ENCODE measurements at places on chromosomes 7 and 10.
A peak's percentile ranks its signal among the peaks of the same experiment; 100 is the strongest.

GRCh38 chr10:4643471-4643870, 182.5 kb upstream of the AKR1E2 start:
- DNase-seq: no peak

- DNase-seq: no peak
These were observed 37.5 kb downstream of the PTN start for GRCh38 chr7:137305901-137306621.

GRCh38 chr10:80509403-80510161, 28.1 kb upstream of the SH2D4B start:
- peak; percentile 75 for DNase-seq

- no peak for DNase-seq
These were observed 1.2 kb upstream of the LSM8 start for GRCh38 chr7:118182593-118183427.

DNA sequence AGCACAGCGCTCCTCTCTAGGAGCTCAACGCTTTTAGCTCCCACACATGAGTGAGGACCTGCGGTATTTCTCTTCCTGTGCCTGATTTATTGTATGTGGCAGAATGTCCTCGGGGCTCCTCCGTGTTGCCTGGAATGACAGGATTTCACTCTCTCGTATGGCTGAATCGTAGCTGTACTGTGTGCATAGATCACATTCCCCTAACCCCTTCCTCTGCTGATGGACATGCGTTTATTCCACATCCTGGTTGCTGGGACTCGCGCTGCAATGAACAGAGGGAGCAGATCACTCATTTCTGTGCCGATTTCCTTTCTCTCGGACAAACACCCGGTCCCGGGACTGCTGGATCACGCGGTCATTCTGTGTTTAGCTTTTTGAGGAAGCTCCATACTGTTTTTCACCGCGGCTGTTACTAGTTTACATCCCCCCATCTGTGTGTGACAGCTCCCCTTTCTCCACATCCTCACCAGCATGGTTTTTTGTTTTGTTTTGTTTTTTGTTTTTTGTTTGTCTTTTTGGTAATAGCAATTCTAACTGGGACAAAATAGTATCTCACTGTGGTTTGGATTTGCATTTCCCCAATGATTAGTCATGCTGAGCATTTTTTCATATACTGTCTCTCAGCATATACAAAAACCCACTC, 76.3 kb downstream of the FOXL3 start:
- no peak for DNase-seq

GRCh38 chr10:96358851-96359540, at the start of gene OPALIN:
Gene OPALIN (minus strand): TSS chr10:96359002. CDS start chr10:96358896, 106 bp downstream.
- no peak for DNase-seq

GRCh38 chr10:59090817-59091622, 85.4 kb upstream of the PHYHIPL start:
- no peak for DNase-seq

- no peak for DNase-seq
These were observed 57.9 kb upstream of the CAPZA2 start for GRCh38 chr7:116804471-116804870.

GRCh38 chr10:13722747-13723653, 136.2 kb downstream of the PRPF18 start:
- no peak for DNase-seq

DNA sequence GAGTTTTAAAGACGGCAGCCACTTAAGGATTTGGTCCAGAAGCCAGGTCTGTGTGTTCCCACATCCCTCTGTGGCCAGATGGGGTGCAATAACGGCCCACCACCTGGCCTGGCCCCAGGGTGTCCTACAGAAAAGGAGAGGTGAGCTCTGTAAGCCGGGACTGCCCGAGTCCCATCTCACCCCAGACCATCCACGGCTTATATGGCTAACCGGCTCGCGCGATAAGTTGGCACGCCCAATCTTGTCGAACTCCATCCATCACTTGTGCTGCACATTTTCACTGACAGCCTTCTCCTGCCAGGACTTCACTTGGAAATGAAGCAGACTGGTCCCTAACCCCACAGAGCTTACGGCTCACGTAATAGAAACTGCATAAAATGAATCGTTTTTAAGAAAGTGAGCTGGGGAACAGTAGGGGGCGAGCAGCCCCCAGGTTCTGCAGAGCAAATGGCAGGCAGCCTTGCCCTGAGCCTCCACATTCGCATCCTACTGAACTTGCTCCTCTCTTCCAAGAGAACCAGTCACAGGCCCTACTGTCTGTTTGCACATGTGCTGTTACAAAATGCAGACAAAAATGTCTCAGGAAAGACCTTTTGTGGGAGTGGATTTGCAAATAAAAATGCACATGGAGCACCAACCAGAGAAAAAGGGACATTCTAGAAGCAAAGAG, 98.2 kb downstream of the TNS3 start:
- DNase-seq: peak; percentile 16

GRCh38 chr10:89129911-89130310, 77.2 kb downstream of the CH25H start:
- peak; percentile 28 for DNase-seq

DNA sequence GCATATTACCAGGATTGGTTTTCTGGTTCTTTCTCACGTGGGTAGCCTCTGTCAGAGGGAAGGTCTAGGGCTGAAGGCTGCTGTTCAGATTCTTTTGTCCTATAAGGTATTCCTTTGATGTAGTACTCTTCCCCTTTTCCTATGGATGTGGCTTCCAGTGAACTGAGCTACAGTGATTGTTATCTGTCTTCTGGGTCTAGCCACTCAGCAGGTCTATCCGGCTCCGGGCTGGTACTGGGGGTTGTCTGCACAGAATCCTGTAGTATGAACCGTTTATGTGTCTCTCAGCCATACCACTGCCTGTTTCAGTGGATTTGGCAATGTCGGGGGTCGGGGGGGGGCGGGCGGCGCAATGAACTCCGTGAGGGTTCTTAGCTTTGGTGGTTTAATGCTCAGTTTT, 84.5 kb upstream of the C10orf90 start:
- DNase-seq: no peak

GRCh38 chr7:148503900-148504487, 86.6 kb upstream of the C7orf33 start:
- DNase-seq: no peak

DNA sequence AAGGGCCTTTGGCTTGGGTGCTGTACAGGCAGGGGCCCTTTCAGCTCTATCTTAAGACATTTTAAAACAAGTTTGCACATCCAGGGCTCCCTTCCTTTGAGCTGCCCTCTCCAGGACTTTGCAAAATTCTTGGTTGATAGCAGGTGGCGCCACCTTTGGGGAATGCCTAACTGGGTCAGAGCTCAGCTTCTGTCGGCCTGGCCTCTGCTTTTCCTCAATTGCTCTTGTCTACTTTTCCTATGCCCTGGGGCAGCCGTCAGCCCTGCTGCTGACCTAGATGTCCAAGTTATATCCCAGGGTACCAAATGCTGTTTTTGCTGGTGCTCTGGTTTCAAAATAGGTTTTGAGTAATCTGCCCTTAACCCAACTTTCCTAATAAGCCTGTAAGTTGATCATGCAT, 65.8 kb downstream of the APBB1IP start:
- no peak for DNase-seq

DNA sequence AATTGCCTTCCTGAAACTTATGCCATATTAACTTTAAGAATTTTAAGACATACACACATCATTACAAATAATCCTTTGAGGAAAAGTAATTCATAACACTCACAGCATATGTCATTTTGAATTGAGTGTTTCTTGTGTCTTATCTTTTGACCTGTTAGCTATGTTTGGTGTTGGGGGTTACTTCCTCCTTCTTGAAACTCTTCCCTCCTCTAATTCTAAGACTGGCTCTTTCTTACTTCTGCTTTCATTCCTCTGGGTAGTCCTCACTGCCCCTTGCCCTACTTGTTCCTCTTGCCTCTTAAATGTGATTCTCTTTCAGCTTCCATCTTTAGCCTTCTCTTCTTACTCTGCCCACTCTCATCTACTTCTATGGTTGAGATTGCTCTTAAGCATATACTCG, 28.3 kb upstream of the PIP4K2A start:
- no peak for DNase-seq

DNA sequence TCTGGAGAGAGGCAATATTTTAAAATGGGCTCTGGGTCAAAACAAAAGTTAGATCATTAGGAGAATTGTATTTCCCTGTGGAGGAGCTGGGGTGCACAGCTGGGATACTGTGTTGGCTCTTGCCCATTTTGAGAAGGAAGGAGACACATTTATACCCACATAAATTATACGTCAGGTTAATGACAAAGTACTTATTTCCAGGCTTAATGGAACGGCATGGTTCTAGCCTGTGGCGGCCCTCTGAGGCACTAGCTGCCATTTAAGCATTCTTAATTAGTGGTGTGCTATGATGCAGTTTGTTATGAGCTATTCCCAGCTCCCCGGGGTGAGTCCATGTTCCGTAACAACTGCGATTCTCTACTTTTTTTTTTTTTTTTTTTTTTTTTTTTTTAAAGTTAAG, 193.5 kb downstream of the SEC23IP start:
- no peak for DNase-seq

GRCh38 chr10:120266022-120266421, 191.0 kb upstream of the PLPP4 start:
- no peak for DNase-seq

- DNase-seq: no peak
These were observed 29.8 kb downstream of the SEM1 start for GRCh38 chr7:96679886-96680285.

GRCh38 chr10:77633376-77633775, 4.2 kb downstream of the KCNMA1 start:
- DNase-seq: no peak

DNA sequence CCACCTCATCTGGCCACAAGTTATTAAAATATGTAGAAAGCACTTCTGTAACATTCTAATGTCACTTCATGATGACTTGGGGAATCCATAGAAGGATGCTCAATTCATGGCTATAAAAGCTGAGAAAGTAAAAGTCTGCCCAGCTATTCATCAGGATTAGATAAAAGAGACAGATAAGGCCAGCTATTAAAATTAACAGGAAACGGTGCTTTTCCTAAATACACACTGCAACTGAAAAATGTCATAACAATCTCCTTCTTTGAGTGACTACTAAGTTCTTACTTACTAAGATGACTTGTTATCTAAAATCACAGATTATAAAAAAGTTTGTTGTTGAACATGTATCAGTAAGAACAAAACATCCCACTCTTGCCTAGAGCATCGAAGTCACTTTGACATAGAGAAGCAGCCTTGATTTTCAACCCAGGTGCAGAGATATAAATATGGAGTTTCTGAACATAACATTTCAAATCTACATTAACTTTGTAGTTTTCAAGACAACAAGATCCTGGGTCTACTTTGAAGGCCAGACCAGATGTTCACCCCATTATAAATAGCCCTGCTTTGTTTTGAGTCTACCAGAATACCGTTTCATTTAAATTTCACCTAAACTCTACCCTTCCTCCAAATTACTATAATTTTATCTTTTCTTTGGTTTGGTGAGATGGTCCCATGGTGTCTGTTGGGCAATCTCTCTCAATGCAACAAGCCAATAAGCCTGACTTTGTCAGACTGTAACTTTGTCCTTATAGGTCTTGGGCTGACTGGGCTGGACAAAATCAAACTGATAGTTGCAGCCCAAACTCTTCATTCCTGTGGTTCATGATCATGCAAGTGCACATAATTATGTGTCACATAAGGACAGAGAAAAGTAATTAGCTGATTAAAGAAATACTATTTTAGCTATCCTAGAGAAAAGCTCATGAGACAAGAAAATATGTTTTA, 24.0 kb downstream of the HYCC1 start:
- DNase-seq: no peak

DNA sequence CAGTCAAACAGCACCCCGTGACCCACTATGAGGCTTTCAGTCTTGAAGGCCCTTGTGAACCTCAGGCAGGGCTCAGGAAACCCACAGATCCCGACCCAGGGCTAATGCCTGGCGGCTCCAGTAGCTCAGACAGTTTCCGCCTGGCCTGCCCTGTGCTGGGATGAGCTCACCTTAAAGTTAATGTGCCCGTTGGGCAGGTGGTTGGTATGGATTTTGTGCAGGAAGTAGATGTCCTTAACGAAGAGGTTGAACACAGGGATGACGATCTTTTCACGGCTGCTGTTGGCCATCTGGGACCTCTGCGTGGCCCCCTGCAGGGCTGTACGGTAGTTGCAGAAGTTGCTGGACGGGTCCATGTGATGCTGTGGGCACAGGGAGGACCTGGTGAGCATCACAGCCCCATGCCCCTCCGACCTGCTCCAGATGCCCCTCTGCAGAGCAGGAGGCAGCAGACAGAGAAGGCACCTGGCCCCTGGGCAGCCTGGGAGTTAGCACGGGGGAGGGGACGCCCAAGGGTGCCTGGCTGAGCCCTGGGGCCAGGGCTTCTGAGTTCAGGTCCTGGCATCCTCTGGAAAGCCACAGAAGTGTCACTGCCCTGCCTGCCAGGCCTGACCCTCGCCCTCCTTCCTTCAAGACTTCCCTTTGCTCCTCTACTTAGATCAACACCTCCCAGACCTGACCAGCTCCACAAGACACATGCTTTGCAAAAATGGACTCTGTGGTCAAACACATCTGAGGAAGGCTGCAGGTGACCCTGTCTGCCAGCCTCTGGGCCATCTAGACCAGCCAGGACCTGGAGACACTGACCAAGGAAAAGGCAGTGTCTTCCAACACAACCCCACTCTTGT, 59.8 kb downstream of the CSGALNACT2 start:
- peak; percentile 13 for DNase-seq

DNA sequence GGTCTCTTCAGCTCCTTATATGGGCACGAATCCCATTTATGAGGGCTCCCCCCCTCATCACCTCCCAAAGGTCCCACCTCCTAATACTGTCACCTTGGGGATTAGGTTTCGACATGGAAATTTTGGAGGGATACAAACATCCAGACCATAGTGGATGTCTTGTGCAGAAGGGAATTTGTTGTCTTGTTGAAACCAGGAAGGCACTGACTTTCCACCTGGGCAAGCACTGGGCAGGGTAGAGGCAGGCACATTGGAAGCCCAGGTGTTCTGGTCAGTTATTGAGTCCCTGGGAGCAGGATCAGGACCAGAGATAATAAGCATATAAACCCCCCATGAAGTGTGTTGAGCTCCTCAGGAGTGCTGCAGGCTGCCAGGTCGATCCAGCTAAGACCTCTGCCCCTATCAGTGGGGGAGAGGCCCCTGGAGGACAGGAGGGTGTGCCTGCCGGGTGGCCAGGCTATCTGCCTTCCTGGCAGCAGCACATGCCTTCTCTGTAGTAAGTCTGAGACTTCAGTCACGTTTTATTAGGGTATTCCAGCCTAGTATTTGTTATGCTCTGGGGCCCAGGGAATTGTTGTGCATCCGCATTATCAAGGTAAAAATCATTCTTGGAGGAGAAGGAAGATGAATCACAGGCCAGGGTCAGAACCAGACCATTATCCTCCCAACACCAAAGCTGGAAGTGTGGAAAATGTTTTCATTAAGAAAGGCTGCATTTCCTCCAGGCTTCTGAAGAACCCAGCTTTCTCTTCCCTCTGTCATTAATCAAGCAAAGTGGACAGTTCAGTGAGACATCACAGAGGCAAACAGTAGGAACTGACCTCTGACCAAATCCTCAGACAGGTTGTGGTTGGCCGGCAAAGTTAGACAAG, 503.1 kb downstream of the GRID1 start:
- DNase-seq: no peak

DNA sequence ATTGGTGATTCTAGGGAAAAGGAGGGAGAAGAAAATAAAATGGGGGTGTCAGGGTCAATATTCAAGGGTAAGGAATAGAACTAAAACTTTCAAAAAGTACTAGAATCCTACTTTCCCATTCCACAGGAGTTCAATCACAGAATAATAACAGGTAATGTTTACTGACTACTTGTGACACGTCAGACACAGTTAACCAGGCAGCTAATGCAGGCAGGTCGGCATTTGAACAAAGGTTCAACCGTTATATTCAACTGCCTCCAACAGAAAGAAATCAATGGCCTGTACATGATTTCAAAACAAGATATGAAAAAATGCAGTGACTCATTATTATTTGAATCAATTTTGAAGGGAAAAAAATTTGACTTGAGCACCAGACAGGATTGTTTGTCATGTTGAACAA, 3.1 kb downstream of the ASB15 start:
- no peak for DNase-seq
